ENCODE measurements at places on chromosomes 1 and 21.
A peak's percentile ranks its signal among the peaks of the same experiment; 100 is the strongest.

DNA sequence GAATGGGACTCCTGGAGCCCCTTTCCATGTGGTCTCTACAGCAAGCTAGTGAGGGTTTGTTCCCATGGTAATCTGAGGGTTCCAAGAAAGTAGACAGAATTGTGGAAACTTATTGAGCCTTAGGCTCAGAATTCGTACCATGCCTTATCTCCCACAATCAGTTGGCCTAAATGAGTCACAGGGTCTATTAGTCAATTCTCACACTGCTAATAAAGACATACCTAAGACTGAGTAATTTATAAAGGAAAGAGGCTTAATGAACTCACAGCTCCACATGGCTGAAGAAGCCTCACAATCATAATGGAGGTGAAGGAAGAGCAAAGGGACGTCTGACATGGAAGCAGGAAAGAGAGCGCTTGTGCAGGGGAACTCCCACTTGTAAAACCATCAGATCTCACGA is 106.6 kb upstream of the CXADR start:
- DNase-seq = no peak

DNA sequence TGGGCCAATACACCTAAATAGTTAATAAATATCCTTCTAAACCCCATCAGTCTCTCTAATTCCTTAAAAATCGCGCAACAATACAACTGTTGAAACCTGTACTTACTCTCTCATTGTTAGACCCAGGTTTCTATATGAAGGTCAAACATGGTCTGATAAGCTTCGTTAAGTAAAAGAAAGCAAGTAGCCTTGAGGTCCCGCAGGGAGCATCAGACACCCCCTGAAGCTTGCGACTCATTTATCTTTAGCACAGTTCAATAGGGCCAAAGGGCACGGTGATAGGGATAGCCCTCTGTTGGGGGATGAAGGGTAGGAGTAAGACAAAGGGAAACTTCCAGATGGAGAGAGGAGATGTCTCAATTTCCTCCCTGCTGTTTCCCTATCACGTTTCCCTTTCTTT is 27.3 kb upstream of the THEM4 start:
- DNase-seq = no peak

- peak; percentile 38 for DNase-seq
These were observed 27.2 kb downstream of the PUM1 start for GRCh38 chr1:31038360-31038759.

DNA sequence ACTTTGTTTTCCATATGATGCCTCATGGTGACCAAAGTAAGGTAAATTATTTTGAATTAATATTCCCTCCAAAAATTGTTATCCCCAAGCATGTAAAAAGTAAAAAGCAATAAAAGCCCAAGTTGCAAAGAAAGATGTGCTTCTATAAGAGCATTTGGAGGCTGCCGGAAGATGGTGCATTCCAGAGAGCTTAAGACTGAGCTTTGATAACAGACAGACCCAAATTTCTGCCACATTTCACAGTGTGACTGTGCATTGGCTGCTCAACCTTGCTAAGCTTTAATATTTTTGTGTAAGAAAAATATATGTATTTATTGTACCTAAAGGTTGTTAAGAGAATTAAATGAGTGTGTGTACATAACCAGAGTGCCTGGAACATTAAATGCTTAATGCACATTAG is 67.9 kb downstream of the CYYR1 start:
- no peak for DNase-seq

Data from HS-5 (cell line).